ENCODE measurements at places on chromosomes 2 and 18.

DNA sequence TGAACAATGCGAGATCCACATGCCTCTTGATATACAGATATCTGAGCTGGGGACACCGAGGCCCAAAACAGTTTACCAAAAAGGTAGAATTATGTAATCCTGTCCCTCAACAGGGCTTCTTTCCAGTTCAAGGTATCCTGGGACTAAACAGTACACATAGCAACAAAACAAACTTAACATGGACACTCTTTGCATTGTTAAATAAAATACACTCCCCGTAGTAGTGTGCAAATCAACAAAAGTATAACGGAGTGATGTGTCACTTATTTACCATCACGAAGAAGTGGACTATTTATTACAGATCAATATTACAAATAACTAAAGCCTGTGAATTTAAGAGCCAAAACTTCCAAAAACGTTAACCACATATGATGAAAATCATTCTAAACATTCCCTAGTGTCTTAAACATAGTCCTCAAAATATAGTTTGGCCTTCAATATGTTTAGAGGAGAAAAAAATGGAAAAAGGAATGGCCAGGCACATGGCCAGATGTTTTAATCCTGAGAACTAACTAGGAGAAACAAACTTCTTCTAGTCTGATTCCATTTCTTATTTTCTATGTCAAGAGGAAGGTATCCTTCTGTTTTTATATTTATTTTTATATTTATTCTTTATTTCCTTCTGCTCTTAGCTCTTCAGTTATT, 377.5 kb downstream of the OSR1 start:
- DNase-seq, result no peak

DNA sequence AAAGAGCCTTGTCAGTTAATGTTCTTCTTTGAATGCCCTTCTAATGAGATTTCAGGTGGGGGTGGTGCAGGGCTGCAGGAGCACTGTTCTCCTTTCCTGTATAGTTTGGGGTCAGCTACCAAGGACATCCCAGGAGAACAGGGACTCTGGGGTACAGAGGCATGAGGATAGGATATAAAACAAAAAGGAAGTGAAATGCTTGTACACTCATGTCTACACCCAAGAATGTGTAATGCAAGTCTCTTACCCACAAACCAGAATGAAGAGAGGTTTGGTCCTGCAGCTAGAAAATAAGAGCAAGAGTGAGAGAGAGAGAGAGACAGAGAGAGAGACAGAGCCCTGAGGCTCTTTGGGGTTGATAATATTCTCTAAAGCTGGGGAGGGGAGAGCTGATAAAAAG, 151.8 kb upstream of the KCTD1 start:
- DNase-seq, result no peak

- no peak for DNase-seq
Observed at GRCh38 chr2:206642075-206643025, at the start of gene FAM237A. Gene FAM237A, plus strand, starts transcription at chr2:206642487. Its CDS starts 1,750 bp downstream, at chr2:206644237.

- no peak for DNase-seq
Observed at GRCh38 chr2:30666266-30666874, 140.9 kb downstream of the CAPN13 start.

- DNase-seq, result no peak
Observed at GRCh38 chr18:29644276-29644675, 1398.3 kb downstream of the DSC3 start.

DNA sequence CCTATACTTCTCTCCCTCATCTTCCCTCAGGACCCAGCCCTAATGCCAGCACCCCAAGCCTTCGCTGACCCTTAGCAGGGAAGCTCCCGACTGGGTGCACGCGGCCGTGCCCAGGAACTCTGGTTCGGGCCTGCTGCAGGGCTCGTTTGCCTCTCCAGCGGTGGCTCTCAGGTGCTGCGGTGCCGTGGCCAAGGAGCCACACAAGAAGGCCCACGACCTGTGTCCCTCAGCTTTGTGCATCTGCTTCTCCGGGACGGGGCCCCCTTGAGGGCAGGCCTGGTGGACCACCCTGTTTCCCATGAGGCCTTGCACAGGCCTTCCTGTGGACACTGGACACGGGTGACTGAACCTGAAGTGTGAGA, 17.7 kb downstream of the BOK start:
- DNase-seq, result no peak

- DNase-seq, result no peak
Observed at GRCh38 chr2:63436488-63436887, 151.8 kb downstream of the WDPCP start.

DNA sequence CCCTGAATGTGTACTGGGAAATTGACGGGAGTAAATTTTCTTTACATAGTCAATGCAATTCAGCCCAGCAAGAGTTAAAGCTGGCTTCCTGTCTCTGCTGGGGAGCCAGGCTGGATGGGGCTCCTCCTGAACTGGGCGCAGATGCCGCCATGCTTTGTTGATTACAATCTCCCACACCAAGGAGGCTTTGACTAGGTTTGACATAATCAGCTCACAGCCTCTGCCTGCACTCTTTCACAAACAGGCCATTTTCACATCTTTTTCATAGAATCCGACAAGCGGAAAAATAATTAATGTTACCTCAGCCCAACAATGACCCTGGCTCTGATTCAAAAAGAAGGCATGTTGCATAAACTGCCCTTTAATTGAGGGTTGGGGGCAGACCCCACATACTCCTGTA, 54.3 kb downstream of the FOXI3 start:
- DNase-seq, result no peak

- DNase-seq, result no peak
Observed at GRCh38 chr2:225310745-225311144, 88.8 kb upstream of the NYAP2 start.

GRCh38 chr2:2703172-2703571, 372.1 kb upstream of the MYT1L start:
- no peak for DNase-seq

- no peak for DNase-seq
Observed at GRCh38 chr2:184041077-184041476, 557.3 kb upstream of the ZNF804A start.

DNA sequence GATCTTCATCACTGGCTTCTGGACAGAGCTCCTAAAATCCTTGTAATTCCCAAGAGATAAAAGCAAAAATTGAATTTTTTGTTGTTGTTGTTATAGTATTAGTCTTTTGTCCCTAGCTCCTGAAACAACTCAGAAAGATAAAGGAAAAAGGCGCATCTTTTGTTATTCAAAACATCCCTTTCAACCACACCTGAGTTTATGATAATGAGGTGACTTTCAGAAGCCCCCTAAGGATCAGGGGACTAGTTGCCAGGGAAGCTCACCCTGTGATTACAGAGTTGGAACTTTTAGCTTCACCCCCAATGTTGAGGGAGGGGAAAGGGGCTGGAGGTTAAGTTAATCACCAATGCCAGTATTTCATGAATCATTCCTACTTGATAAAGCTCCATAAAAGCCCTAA, 10.3 kb upstream of the CERKL start:
- no peak for DNase-seq

GRCh38 chr2:109350526-109350925, 221.5 kb downstream of the SH3RF3 start:
- DNase-seq, result no peak

DNA sequence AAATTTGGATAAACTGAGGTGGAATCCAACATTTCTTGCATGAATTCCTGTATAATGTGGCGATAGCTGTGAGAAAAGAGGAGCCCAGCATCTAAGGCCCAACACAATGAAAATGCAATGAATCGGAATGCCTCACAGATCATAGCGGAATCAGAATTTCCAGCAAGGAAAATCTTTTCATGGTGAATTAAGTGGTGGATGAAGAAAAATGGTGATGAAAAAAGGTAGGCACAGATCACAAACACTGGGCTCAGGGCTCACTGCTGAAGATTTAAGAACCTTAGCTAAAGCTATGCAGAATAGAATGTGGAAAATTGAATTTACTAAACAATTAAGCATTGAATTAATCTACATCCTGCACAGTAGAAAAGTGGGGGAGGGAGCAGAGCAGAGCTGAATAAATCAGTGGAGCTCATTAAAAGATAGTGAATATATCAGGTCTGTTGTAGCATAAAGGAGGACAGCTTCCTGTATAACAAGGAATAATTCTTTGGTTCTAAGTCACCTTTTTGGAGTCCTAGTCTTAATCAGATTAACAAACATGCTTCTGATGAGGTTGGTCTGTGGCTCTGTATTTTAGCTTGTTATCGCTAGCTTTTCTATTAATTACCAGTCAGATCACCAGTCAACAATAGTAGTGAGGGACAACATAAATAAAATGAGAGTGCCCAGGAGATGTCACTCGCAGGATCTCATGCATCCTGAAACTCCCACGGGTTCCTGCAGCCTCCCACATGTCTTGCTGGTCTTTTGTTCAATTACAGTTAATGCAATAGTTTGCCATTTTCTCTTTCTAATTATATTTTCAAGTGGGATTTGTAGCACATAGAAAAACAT, 27.0 kb downstream of the MEIS1 start:
- no peak for DNase-seq
